ENCODE measurements at places on chromosomes 1 and 21.

- DNase-seq, result no peak
Observed at GRCh38 chr1:107789817-107790524, 175.0 kb downstream of the VAV3 start.

GRCh38 chr1:44672254-44672955 is 1.9 kb downstream of the TMEM53 start:
- no peak for DNase-seq

DNA sequence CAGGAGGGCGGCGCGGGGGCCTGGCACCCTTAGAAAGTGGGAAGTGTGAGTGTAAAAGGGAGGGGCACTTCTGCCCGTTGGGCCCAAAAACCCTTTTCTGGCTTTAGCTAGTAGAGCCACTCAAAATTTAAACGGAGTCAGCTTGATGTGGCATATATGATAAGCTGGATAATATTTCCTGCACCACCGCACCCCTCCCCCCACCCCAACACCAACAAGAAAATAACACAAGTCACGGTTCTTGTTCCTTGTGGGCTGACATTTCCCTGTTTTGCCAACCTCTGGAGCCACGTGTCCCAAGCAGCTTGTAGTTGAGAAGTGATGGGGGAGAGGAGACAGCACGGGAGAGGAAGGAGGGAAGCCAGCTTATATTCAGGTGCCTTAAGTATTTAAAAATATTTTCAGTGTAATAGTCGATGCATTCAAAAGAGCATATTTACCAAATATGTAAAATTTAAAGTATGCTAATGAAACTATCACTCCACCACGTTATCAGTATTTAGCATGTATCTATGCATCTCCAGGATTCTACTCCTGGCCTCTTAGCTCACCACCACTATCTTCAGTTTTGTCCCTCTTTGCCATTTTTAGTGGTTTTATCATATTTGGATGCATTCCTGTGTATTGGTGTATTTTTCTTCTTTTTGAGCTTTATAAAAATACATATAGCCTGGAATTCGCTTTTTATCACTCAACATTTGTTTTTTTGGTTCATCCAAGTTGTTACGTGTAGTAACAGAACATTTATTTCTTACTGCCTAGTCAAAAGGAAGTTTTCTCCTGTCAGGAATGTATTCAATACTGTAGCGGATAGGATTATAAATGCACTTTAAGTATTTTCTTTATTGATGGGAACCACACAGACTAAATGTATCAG is 773 bp upstream of the DDX59 start:
- peak; percentile 28 for DNase-seq

GRCh38 chr1:213163278-213163711 is 112.3 kb downstream of the RPS6KC1 start:
- no peak for DNase-seq

DNA sequence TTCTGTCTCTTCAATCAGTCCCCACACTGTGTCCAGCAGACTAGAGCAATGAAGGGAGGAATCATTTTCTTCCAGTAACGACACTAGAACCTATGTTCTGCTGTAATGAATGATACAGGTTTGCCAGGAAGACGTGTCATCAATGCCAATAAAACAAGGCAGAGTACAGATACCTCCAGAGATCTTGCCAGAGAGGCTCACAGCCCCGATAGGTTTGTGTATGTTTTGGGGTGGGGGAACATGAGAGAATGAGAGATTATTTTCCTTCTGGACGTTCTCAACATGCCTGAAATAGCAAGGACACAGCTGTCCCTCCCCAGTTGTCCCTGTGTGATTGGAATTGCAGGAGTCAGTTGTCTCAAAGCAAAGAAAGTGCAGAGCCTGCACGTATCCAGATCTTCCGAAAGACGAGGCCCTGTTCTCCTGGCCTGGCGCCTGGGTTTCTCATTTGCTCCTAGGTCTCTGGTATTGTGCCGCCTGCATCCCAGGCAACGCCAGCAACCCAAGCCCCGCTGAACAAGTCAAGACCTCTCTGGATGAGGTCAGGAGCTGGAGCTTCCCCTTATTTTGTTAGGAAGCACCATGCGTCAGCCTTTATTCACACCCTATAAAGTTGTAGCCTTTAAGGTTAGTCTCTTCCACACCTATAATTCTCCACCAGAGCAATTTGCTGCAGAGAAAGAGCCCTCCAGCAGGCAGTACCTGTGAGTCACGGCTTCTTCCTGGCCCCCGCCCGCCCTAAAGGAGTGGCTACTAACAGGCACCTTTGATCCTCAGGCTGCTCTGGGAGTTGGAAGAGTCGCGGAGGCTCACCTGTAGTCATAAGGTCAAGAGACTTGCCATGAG is 130.5 kb downstream of the TOMM20 start:
- DNase-seq, result no peak

- DNase-seq, result no peak
Observed at GRCh38 chr1:204854286-204854685, 16.4 kb upstream of the NFASC start.

DNA sequence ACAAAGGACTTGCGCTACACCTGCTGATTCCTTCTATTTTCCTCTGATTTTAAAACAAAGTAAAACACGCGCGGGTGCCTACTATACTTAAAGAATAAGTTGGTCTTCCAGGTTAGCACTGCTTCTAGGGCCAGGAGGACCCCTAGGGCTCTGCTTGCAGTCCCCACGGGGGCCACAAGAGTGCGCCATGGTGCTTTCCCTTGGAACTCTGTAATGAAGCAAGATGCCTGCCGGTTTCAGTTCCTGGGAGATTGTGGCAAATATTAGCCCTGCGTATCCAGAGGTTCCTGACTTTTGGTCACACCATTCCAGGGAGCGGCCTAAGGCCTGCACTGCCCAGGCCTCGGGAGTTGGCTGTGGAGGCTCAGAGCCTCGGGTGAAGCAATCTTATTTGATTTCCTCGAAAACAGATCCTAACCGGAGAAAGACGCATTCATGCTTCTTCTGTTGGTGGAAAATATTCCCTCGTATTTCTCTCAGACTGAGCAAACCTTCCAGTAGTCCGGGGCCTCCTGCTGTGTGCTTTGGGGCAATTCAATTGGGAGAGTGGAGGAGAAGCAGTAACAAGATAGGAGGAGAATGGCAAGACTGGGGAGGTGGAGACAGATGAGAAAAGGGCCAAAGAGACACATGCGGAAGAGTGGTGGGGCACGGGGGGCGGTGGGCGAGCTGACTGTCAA is 25.3 kb downstream of the ADAM30 start:
- no peak for DNase-seq

GRCh38 chr1:36114371-36114770 is 10.7 kb downstream of the COL8A2 start:
- DNase-seq, result no peak

DNA sequence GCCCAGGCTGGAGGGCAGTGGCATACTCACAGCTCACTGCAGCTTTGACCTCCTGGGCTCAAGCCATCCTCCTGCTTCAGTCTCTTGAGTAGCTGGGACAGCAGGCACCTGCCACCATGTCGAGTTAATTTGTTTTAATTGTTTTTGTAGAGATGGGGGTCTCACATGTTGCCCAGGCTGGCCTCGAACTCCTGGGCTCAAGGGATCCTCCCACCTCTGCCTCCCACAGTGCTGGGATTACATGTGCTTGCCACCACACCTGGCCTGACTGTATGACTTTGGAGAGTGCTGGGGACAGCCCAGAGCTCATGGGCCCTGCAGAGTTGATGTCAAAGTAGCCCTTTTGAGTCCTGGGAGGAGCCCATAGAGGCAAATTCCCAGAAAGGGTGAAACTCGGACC is 1.8 kb downstream of the OBSCN start:
- DNase-seq, result no peak

DNA sequence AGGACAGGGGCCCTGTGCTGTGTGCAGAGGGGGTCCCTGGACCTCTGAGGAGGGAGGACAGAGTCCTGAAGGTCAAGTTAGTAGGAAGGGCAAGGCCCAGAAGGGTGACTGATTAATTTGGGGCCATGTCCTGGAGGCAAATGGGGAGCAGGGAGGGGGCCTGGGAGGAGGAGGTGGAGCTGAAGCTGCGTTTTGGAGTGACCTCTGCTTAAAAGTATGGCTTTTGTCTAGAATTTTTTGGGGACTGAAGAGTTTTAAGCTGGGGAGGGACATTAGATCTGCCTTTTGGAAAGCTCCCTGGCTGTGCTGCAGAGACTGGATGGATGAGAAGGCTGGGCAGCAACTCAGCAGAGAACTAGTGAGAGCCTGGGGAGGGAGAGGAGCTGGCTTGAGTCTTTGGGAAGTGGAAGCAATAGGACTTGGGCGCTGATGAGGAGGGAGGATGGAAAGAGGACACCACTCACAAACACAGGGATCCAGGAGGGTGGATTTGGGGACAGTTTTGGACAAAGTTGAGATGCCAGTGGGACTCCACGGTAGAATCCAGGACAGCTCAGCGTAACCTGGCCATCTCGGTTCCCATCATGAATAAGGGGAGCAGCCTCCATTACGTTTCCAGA is 52.9 kb downstream of the ACBD3 start:
- DNase-seq, result no peak

DNA sequence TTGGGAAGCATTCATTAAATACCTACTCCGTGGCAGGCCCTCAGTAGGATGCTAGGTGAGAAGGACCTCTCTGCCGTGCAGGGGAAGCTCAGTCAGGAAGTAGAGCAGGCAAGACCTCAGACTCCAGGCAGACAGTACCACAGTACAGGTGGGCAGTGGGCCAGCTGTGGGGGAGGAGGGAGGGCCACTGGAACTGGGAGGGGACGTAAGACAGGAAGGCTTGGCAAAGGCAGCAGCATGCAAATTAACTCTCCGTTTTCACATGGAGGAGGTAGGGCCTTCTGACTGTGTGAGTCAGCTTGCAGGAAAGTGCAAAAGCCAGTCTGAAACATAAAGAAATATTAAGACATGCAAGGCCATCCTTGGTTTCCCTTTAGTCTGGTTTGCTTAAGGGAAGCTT is 157.7 kb downstream of the TRIM33 start:
- peak; percentile 32 for DNase-seq

GRCh38 chr1:58837886-58838285 is 54.0 kb upstream of the JUN start:
- no peak for DNase-seq

GRCh38 chr1:164265232-164265631 is 293.8 kb upstream of the PBX1 start:
- no peak for DNase-seq

- DNase-seq, result no peak
Observed at GRCh38 chr1:236394879-236395229, 768 bp downstream of the EDARADD start.

GRCh38 chr1:7721940-7722669 is 49.0 kb upstream of the VAMP3 start:
- no peak for DNase-seq

- DNase-seq, result no peak
Observed at GRCh38 chr1:23129846-23130245, 38.8 kb downstream of the LUZP1 start.

DNA sequence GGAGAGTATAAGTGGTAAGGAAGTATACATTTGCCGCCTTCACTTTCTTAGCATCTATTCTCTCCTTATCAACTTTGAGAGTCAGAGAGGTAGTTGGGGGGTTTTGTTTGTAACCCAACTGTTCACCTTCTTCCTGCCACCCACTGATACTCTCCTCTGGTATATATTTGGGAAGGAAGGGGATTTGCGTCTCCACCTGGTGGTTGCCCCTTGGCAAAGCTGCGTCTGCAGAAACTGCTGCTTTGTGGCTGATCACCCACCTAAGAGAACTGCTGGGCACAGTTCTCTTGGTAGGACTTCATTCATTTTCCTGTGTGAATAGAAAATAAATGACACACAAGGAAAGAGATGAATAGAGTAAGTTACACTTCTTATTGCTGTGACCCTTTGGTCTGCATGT is 87.0 kb downstream of the SYT14 start:
- DNase-seq, result no peak

DNA sequence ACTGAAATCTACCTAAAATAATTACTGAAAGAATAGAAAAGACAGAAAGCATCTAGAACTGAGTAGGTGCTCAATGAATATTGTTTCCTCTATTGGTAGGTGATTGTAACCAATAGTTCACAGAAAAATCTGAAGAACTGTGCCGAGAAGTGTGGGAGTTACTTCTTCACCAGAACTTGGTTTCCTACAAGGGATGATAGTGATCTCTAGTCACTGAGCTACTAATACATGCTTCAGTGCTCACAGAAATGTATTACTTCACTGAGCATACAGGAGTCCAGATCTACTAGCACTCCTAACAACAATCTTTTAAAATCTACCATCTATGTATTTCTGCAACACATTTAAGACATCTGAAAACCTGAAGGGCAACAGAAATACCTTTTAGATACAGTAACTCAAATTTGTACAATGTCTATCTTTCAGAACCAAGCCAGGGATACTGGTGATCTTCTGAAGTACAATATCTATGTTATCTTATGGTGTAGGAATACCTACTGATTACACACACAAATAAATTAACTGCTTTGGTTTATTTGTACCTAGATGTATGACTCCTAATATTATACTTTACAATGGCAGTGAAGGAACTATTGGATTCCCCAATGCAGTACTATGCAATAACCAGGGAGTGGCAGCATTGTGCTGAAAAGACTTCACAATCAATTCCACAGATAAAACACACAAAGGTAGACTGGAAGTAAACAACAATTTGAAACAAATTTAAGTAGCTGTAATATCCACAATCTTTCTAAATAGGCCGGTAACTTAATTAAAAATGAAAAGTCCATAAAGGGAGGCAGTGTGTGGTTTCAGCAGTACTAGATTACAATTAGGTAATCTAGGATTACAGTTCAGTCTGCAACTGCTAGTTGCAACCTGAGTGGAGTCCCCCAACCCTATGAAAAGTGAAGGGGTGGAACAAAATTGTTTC is 243.0 kb downstream of the SLC45A1 start:
- no peak for DNase-seq

DNA sequence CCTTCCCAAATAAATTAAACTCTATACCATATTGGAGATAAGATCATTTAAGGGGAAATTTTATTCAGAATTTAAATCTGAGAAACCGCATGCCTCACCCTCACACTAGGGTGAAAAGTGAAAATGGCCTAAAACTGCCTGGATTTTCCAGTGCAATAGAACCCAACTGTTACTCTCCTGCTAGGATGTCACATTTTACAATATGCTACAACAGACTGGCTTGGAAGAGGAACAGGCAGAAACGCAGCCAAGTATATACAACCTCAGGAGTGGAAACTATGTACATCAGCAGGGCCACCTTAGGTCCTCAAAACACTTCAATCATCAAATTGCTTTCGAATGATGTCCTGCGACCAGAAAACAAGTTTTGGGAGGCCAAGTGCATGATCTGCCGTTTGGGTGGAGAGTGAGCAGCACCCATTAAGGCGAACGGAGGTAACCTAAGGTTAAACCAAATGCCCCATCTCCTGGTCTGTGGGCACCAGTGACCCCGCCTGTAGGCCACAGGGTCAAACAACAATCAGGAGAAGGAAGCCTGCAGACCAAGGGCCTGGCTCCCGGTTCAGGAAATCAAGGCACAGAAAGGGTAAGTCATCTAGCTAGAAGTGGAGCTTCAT is 4.9 kb downstream of the RCAN1 start:
- DNase-seq, result no peak

GRCh38 chr1:20612221-20612746 is 21.0 kb upstream of the PINK1 start:
- no peak for DNase-seq

Measured in non-pigmented ciliary epithelial cell (primary cell).